Fibroblast of skin of right biceps (primary cell): ENCODE measurements at places on chromosomes 5 and 9.
A peak's percentile ranks its signal among the peaks of the same experiment; 100 is the strongest.

DNA sequence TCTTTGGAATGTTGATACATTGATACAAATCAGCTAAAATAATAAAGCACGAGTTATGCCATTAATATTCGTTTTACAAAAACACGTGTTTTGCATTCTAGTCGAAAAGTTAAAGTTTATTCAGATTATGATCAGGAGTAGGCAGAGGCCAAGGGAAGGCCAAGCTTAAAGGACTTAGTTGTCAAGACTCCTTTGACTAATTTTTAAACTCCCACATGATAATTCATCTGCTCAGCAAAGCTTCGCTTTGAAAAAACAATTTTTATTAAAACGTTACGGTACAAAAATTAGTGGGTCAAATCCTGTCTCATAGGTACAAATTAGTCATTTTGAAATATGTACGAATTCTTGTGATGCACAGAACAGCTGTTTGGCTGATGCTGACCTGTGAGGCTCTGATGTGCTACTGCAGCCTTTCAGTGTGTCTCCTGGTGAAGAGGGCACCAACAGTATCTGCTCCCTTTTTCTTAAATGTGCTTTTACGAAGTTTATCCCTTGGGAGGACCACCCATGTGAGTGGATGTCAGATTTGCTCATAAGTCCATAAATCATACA is 23.0 kb upstream of the NR3C1 start:
- no peak for DNase-seq

- DNase-seq = no peak
Measured at GRCh38 chr5:3285621-3286020, 310.0 kb upstream of the IRX1 start.

GRCh38 chr5:9534881-9535517 is 10.9 kb downstream of the SEMA5A start:
- no peak for DNase-seq

- peak; percentile 85 for DNase-seq
Measured at GRCh38 chr5:172910828-172911627, 48.2 kb upstream of the RPL26L1 start.

DNA sequence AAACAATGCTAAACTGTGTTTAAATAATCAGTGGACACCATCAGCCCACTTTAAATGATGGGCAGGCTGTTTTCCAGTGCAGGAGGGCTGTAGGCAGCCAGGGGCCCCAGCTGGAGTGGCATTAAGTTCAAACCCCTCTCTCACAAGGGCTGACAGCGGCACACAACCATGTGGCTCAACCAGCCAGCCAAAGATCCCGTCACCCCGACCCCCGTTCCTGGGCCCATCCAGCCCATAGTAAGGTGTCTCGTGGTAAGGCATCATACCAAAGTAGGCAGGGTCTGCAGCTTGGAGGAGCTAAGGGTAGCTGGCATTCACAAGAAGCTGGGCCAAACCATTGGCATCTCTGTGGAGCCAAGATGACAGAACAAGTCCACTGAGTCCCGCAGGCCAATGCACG is 24.9 kb downstream of the BTNL9 start:
- no peak for DNase-seq

GRCh38 chr5:42604171-42604711 is 152.4 kb upstream of the CCDC152 start:
- DNase-seq = no peak

DNA sequence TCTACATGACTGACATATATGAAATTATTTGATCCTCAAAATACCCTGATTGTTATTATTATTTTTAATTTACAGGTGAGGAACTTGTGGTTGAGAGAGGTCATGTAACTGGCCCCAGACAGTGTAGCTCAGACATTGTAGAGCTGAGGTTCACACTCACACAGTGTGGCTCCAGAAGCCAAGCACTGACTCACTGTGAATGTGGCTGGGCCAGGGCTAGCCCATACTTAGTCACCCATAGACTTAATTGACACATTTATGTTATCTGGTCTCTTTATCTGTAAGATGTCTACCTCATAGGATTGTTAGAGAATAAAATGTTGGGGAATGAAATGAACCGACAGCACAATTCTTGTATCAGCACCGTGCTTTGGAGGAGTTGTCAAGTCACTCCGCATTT is 24.9 kb upstream of the CCDC112 start:
- DNase-seq = peak; percentile 59

DNA sequence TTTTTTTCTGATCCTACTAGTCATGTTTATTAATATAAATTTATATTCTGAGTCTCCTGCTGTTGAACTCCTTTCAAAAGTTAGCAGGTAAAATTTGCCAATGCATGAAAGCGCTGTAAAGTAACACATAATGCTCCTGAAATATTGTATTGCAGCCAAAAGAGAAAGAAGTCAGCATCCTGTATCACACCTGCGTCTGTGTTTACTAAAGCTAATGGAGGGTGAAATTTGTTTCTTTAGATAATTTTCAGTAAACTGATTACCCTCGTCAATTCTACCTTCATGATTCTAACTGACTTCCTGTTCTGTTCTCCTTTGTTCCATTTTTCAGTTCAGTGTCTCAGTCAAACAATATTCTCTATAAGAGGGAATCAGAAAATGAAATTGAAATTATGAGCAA is 415.4 kb downstream of the CDH9 start:
- no peak for DNase-seq

DNA sequence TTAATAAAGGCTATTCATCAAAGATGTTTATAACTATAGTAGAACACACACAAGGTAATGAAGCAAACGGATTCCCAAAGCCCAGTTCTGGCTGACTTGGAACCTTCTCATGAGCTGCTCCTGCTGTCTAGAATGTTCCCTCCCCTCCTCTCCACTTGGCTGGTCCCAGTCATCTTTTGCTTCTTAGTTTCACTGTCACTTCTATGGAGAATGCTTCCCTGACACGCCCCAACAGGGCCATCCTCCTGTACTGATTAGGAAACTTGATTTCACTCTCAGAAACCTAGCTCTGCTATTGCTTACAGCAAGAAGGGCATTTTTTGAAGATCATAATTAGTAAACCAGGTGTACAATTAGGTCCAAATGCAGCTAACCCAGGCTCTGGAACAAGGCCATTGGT is 3.2 kb upstream of the RAPGEF1 start:
- DNase-seq = no peak

DNA sequence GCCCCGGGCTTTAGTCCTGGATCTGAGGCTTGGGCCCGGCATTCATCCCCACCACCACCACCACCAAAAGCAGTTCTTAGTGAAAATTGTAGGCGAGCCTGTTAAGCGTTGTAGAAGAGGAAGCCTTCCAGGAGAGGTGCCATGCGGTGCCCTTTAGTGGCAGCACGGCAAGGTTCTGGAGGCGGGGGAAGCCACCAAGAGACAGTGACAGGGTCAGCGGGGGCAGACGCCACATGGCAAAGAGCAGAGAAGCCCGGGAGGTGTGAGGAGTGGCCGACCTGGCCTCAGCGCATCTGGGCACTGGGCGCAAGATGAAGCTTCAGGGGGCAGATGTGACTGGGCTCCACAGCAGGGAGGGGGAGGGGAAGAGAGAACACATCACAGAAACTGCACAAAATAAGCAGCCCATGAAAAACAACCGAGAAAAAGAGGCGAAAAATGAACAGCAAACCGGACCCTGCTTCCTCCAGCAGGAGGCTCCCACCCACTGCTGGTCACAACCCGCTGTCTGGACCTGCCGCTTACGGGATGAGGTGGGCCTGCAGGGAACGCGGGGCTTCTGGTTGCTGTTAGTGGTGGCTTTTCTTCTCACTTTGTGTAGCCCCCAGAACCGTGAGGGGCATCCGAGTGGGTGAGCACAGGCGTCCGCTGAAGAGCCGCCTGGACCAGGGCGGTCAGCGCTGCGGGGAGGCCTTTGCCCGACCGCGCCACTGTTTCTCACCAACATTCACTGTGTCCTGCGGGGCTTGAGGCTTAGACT is 4.3 kb downstream of the LRRC14B start:
- DNase-seq = no peak
